ENCODE measurements at places on chromosomes 13 and 19.

DNA sequence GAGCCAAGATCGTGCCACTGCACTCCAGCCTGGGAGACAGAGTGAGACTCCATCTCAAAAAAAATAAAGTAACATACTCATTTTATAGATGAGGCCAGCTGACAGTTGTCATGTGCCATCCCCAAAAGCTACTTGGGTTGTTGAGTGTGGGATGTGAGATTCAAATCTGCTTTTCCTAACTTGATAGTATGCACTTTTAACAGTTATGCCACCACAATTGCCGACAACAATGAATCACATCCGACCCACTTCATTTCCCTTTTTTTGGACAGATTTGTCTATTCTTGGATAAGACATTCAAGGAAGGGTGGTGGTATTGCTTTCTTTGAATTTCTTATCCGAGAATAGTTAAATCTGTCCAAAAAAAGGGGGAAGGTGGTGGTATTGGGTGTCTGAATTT is 16.3 kb upstream of the DNMT1 start:
- DNase-seq: no peak

- peak; percentile 24 for DNase-seq
Measured at GRCh38 chr13:109500146-109500773, 286.1 kb downstream of the IRS2 start.

GRCh38 chr13:29397265-29397664 is 198.2 kb downstream of the SLC7A1 start:
- DNase-seq: no peak

- DNase-seq: no peak
Measured at GRCh38 chr13:110254151-110254679, 52.7 kb downstream of the COL4A1 start.

DNA sequence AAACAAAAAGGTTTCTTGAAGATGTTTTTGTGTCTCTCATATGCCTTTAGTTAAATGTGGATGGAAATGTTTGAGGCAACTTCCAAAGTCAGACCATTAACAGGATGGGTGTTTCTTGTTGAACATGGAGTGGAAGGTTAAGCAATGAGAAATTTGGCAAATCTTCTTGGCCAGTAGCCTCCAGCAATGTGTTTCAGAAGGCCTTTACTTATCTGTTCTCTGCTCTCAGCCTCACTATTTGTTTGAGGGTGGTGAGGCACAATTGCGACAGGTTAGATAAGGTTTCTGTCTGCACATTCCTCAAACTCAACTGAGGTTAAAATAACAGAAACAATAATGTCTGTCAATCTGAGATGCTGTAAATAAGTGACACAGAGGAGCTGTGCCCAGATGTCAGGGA is 1019.0 kb downstream of the DIAPH3 start:
- no peak for DNase-seq

DNA sequence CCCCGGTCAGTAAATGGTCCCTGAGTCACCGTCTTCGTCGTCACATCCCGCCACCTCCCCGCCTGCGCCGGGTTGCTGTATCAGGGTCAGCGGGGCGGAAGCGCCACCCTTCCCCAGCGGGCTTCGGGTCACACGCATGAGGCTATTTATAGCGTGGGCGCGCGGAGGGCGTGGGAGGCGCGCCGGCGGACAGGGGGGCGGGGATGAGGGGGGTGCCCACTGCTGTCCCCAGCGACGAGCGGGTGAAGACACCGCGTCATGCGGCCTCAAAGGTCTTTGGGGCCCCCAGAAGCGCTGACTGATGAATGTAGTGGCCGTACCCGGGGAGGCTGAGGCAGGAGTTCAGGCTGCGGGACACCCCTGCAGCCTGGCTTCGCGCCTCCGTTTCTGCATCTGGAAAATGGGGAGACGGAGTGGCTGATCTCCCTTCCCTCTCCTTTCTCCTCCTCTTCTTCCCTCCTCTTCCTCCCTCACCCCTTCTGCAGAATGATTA is 7.9 kb downstream of the UNC13A start:
- no peak for DNase-seq

DNA sequence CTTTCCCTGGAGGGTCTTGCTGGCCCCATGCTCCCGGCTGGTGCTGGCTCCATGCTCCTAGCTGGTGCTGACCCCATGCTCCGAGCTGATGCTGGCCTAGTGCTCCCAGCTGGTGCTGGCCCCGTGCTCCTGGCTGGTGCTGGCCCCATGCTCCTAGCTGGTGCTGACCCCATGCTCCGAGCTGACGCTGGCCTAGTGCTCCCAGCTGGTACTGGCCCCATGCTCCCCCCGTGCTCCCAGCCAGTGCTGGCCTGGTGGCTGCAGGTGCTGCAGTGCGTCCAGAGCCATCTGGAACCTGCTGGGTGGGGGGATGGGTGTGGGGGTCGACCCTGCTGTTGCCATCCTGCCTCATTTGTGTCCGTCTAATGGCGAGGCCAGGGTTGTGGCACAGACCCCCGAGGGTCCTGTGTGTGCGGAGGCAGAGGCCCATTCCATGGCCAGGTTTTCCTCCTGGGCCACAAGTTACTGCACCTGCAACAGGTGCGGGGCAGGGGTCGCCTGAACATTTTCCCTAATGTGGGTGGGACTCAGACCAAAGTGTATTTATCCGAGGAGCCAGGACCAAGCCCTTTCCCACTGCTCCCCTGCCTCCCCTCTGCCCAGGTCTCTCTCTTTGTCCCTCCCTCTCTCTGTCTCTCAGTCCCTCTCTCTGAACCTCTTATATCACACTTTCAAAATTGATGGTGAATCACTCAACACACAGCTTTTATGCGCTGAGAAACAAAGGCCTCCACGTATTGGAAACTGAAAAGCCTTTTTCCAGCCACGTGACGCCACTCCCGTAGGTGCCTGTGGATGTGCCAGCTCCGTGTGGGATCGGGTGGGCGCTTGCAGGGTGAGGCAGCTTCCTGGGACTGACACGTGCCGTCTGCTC is 45.1 kb downstream of the MCF2L start:
- DNase-seq: no peak

- DNase-seq: no peak
Measured at GRCh38 chr19:28497137-28497536, 715.8 kb downstream of the UQCRFS1 start.

GRCh38 chr19:3441089-3441985 is 39.0 kb downstream of the SMIM24 start:
- no peak for DNase-seq

GRCh38 chr13:99144306-99144705 is 56.3 kb upstream of the UBAC2 start:
- no peak for DNase-seq

- no peak for DNase-seq
Measured at GRCh38 chr19:42363614-42364346, 26.3 kb downstream of the CNFN start.

DNA sequence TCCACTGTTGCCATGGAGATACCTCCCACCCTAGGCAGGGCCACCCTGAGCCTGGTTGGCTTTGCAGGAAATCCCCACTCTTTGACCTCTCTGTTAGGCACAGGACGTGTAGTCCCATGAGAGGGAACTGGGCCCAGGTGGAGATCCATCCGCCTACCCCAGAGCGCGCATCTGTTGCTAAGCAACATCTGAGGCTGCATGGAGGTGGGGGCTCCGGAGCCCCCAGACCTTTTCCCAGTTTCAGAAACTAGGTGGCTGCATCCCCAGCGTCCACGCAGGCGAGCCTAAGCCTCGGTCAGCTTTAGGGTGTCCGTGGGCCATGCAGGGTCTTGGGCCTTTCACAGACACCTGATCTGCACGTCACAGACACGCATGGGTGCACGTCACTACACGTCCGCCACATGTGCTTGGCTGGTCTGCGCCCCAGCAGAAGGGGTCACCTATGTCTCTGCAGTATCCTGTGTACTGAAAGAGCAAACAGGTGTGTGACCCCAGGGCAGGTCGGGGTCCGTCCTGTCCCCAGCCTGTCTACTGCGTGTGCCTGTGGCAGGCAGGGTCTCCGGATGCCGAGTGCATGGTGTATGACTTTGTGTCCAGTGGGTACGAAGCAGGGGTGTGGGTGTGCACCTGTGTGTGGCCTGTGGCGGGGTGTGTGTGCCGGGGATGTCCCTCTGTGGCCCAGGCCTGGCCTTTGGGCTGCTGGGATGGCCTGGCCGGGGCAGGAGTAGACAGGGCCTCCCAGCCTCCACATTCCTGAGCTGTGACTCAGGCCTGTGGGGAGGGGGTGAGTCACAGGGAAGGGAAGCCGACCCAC is 4.1 kb upstream of the CIRBP start:
- no peak for DNase-seq

DNA sequence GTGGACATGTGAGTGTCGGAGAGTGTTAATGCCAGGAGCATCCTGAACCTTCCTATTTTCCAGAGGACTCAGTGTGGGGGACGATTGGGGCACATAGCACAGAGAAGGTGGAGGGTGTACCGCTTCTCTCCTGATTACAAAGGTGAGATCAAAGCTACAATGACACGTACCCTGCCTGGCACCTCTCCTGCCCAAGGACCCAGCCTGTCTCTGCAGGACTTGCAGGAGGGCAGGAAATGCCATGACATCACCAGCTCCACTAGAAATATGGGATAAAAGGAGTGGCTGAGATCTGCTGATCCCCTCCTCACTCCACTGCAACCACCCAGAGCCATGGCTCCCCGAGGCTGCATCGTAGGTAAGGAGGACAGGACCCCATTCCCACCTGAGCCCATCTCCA is at the start of gene IGFL1:
Gene IGFL1 (plus strand): TSS at position 301 of the 400 bp plus-strand sequence. CDS start 33 bp downstream, at position 334.
- no peak for DNase-seq

DNA sequence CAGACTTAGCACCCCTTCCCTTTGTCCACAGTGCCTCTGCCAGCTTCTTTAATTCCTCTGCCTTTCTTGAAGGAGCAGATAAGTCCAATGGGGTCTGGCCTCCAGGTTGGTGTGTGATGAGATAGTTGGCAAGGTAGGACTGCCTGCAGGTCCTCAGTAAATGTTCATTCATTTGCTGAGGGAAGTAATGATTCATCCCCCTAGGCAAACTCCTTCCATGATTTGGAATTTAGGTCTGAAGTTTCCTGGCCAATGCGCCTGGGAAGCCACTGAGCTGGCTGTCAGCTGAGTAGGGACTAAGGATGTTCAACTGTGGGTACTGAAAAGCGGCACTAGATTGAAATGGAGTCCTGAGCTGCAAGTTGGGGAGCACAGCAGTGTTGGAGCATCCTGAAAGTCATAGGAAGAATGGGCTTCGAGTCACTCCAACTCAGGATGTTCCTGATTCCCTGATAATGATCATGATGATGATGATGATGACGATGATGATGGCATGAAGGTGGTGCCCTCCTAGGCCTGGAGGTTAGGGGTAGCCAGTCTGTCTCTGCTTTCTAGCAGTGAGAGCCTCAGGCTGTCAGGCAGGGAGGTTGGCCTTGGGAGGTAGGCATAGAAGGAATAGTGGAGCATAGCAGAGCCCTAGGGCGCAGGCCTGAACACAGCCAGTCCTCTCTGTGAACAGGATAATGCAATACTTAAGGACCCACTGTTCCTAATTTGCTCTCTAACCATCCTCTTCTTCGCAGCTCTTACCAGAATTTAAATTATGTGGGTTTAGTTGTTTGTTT is 44.7 kb downstream of the COL4A2 start:
- no peak for DNase-seq

DNA sequence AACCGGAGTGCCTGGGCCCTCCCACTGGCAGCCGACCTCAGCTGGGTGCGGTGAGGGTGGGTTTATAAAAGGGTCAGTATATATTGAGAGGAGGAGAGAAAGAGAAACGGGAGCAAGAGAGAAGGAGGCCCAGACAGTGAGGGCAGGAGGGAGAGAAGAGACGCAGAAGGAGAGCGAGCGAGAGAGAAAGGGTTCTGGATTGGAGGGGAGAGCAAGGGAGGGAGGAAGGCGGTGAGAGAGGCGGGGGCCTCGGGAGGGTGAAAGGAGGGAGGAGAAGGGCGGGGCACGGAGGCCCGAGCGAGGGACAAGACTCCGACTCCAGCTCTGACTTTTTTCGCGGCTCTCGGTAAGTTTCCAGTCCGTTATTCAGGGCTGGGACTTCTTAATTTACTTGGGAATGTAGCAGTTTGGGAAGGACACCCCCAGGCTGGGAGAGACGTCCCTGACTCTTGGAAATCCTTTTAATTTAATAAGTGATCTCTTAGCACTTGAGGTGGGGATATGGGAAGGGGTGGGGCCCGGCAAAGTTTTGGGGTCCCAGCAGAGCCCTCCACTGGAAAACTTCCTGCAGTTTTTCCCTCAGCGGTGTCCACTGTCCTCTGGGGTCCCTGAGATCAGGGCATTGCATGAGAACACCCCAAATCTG is at the start of gene EMP3:
Gene EMP3 (plus strand): TSS at position 288 of the 646 bp plus-strand sequence. CDS start 1,293 bp downstream, outside the sequence.
- DNase-seq: no peak

DNA sequence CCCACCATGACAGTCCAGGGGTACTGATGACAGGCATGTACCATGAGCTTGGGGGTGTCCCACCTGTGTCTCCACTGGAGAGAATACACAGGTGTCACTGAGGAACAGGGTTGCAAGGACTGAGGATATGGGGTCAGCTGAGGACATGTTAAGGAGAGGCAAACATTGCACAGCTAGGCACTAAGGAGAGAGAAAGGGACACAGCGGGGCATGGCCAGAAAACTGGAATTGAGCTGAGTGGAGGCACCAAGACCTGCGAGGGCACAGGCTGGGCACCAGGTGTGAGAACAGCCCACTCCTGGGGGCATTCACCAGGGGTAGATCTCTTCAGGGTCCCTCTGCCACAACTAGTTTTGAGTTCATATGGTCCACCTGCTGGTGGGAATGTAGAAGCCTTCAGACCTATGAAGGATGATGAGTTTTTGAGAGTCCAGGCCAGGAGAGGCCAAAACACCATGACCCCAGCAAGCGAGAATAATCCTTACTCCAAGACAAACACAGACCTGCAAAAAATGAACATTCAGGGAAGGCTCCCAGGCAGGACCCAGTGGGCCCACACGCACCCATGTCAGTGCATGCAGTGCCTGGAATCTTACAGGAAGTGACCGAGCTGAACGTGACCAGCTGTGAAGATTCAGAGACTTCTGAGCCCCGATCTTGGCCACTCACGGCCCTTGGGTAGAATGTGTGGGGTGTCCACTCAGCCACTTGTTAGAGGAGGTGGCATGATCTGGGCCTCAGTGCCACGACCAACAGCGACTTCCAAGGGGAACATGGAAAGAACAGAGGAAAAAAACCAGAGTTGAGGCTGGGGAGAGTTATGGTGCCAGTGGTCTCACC is 1.4 kb upstream of the ZNF584 start:
- DNase-seq: no peak

- no peak for DNase-seq
Measured at GRCh38 chr19:38721979-38722773, 22.1 kb downstream of the CAPN12 start.

DNA sequence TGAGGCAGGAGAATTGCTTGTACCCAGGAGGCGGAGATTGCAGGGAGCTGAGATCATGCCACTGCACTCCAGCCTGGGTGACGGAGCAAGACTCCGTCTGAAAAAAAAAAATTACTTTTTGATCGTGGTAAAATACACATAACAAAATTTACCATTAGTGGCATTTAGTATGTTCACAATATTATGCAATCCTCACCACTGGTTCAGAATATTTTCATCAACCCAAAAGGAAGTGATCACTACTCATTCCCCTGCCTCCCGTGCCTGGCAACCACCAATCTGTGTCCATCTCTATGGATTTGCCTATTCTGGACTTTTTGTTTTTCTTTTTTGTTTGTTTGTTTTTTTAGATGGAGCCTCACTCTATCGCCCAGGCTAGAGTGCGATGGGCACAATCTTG is 1.2 kb upstream of the PALM3 start:
- DNase-seq: no peak

DNA sequence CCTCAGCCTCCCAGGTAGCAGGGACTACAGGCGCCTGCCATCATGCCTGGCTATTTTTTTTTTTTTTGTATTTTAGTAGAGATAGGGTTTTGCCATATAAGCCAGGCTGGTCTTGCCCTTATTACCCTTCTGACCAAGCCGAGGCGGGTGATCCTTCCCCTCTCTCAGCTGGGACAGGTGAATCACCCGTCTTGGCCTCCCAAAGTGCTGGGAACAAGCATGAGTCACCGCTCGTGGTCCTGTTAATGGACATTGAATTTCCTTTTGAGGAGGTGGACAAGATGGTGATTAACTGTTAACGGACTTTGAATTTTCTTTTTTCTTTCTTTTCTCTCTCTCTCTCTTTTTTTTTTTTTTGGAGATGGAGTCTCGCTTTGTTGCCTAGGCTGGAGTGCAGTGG is 10.6 kb downstream of the CD70 start:
- DNase-seq: no peak
